ENCODE measurements at places on chromosomes 12 and 14. TPM values are rescaled to one million over a fixed set of nuclear protein-coding genes. Genes with fewer than 3 reads are reported as not detected.

IL31 gene
- polyA plus RNA-seq = not detected

RPL10L gene
- polyA plus RNA-seq = not detected

FOXM1 gene
- not detected for polyA plus RNA-seq

KITLG gene
- polyA plus RNA-seq = 181 TPM

GUCY2C gene
- not detected for polyA plus RNA-seq

LRRC9 gene
- 4.7 TPM for polyA plus RNA-seq

IFNG gene
- not detected for polyA plus RNA-seq

STAB2 gene
- not detected for polyA plus RNA-seq

MIS18BP1 gene
- 4.5 TPM for polyA plus RNA-seq

All from Purkinje cell (primary cell).